ENCODE measurements at places on chromosomes 5 and 9.

DNA sequence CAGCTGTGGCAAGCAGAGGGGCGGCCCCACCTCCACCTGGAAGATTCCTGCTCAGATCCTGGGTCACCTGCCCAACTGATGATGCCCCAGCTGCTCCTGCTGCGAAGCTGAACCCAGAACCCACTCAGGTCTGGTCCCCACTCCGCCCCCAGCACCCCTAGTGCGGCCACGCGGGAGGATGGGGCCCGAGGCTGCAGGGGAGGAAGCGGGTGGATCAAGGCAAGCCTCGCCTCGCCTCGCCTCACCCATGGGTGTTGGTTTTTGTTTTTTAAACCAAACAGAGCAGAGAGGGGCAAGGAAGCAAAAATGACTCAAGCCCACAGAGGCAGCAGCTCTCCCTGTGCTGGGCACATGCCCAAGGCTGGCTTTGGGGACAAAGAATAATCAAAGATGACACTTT is 23.2 kb downstream of the ABO start:
- DNase-seq = no peak

- DNase-seq = no peak
These were observed 293.1 kb upstream of the BRINP1 start for GRCh38 chr9:119662329-119662728.

DNA sequence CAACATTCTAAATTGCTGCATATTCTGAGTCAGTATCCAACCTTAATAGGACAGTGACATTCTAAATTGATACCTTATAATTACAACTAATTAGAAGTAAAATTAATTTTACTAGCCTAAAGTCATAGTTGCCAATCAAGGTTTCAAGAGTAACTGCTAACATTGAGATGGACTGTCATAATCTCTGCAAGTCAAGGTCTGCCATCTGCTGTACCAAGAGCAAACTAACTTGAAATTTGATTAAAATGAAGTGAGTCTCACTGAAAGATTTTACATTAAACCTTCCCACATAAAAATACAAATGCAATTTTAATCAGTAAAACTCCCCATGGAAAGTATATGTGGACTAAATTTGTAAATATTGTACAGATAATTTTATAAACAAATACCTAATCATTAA is 235.3 kb downstream of the PRDM9 start:
- no peak for DNase-seq

DNA sequence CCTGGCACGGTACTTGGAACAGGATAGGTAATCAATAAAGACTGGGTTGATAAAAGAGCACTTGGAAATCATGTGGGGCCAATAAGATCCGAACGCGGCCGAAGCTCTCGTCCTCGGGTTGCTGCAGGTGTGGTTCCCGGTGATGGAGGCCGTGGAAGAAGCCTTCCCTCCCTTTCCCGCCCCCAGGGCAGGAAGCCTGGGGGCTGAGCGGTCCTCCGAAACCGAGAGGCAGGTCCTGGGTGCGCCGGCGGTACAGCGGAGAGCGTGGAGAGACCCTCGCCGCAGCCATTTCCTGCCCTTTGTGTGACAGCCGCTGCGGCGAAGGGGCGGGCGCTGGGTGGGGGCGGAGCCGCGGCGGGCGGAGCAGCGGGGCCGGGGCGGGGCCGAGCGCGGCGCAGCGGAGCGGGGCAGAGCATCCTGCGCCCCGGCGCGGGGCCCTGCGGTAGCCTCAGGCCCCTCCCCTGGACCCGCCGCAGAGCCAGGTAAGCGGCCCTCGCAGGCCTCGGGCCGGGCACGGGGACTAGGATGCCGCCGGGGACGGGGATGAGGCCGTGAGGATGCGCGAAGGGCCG is at the start of gene CYFIP2:
Gene CYFIP2 (plus strand): TSS at position 410 of the 572 bp plus-strand sequence. CDS start 19,239 bp downstream, outside the sequence.
- no peak for DNase-seq

DNA sequence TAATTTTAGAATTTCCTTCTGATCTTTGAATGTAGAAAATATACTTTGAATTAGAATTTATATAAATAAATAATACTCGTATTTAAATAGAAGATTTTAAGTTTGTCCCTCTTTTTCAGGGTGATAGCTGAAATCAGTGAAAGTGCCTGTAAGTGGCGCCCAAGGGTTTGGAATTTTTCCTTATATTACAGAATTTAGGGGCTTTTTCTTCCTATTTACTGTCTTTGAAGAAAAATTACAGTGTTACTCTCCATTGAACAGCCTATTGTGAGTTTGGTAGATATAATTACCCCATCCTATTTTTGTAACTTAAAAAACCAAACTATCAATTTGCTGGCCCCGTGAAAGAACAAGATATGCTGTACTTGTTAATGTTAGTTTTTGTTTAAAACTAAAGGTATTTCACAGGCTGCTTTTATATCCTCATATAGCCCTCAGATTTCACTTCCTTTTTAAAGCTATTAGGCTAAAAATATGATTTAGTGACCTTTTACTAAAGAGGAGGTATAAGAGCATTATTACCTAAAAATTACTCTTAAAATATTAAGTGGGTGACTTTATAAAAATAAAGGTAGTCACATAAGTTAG is 3.2 kb downstream of the MAP3K1 start:
- DNase-seq = no peak

- peak; percentile 38 for DNase-seq
These were observed 3.1 kb downstream of the SLC4A9 start for GRCh38 chr5:140362875-140363630.

GRCh38 chr5:148011398-148012137 is 52.2 kb upstream of the SPINK5 start:
- DNase-seq = no peak

DNA sequence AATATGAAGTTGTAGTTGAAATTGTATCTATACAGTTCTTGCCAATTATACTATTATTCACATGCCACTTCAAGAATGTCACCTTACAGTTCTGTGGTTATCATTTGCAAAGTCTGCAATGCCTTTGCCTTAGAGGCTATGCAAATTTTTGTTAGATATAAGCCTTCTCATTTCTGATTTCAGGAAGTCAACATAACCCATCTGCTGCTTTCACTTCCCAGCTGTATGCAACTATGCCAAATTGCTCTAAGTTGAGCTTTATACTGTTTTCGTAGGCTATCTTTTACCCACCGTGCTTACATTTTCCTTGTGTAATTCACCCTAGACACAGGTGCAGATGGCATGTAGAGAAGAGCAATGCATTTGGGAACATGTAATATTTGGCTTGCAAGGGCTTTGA is 1083.0 kb downstream of the CDH9 start:
- DNase-seq = no peak

DNA sequence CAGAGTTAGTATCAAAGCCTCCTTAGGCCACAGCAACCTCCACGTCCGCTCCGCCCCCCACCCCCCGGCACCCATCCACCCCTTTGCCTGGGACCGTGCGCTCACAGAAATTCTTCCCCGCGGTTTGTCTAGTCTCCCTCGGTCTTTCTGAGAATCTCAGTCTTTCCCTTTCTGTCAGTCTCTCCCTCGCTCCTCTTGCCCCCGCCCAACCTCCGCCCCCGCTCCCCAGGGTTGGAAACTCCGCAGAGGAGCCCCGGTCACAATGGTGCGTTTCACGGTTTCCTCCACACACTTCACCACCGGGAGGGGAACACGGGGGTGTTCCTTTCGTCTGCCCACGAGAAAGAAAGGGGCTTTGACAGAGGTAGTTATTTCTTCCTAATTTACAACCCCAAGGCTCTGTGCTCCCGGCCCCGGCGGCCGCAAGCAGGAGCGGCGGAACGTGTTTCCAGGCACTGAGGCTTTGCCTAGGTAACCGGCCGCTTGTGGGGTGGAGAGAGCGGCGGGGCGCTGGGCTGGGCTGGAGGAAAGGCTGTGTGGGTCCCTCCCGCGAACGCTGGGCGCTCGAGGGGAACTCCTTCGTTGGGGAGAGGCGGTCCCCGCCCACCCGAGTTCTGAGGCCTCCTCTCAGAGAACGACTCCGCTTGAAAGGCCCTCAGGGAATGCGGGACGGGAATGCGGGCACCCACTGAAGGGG is 2.1 kb downstream of the NR4A3 start:
- DNase-seq = no peak

- DNase-seq = no peak
These were observed 109.9 kb downstream of the EDIL3 start for GRCh38 chr5:84274585-84275468.

- DNase-seq = no peak
These were observed 15.9 kb downstream of the SLC12A7 start for GRCh38 chr5:1095990-1096363.

GRCh38 chr5:139177809-139178588 is 20.2 kb downstream of the SIL1 start:
- DNase-seq = no peak

GRCh38 chr5:153794327-153794726 is 244.4 kb downstream of the FAM114A2 start:
- no peak for DNase-seq
